ENCODE measurements at places on chromosomes 2 and 18. TPM values are rescaled to one million over a fixed set of nuclear protein-coding genes. Genes with fewer than 3 reads are reported as not detected.
A peak's percentile ranks its signal among the peaks of the same experiment; 100 is the strongest.

DNA sequence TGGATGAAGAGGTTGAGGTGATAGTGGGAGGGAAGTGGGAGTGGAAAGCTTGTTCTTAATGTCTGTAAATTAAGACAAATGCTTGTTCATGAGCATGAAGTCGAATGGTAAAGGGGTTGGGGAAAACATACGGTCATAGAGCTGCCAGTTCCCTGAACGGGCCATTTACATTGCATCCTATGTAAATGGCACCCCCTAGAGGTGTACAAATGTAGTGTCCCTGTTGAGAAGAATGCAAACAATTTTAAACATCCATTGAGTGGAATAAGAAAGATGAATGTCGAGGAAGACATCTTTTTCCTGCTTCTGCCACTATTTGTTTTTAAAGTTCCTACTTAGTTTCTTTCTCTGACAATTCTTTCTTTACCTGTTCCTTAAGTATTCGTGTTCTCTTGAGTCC, 155.7 kb downstream of the RDH14 start:
- DNase-seq: peak; percentile 15

DNA sequence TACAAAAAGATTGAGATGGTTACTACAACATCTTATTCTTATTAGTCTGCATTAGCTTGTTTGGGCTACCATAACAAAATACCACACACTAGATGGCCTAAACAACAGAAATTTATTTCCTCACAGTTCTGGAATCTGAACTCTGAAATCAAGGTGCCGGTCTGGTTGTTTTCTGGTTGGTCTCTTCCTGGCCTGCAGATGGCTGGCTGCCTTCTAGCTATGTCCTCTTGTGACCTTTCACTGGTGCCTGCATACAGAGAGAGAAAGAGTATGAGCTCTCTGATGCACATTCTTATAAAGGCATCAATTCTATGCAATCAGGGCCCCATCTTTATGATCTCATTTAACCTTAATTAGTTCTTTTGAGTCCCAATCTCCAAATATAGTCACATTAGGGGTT, 696.5 kb downstream of the TDRD15 start:
- no peak for DNase-seq

DNA sequence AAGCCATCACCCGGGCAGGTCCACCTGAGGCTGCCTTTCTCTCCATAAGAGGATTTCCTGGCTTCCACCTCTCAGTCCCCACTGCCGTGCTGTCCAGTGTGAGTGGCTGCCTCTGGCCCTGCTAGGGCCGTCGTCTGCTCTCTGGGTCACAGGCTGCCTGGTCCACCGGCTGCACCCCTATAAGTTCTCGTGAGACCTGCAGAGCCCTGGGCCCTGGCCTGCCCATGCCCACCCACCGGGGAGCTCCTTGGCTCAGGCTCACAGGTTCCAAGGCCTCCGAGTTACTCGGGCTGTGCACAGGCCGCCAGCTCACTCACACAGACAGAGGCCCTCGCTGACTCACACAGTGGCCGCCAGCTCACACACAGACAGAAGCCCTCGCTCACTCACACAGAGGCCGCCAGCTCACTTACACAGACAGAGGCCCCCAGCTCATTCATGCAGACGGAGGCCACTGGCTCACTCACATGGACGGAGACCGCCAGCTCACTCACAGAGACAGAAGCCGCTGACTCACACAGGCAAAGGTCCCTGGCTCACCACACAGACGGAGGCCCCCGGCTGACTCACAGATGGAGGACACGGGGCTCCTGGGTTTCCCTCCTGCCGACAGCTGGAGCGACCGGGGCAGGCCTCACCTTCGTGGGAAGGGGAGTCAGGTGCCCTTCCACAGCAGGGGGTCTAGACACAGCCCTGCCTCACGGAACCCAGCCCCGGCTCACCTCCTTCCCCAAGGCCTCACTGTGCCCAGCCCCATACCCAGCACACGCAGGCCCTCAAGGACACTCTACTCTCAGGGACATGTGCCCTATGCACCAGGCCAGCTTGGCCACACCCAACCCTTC, 334.1 kb upstream of the MYT1L start:
- DNase-seq: no peak

GRCh38 chr2:104872866-104873688, 19.2 kb downstream of the POU3F3 start:
- peak; percentile 82 for DNase-seq

DNA sequence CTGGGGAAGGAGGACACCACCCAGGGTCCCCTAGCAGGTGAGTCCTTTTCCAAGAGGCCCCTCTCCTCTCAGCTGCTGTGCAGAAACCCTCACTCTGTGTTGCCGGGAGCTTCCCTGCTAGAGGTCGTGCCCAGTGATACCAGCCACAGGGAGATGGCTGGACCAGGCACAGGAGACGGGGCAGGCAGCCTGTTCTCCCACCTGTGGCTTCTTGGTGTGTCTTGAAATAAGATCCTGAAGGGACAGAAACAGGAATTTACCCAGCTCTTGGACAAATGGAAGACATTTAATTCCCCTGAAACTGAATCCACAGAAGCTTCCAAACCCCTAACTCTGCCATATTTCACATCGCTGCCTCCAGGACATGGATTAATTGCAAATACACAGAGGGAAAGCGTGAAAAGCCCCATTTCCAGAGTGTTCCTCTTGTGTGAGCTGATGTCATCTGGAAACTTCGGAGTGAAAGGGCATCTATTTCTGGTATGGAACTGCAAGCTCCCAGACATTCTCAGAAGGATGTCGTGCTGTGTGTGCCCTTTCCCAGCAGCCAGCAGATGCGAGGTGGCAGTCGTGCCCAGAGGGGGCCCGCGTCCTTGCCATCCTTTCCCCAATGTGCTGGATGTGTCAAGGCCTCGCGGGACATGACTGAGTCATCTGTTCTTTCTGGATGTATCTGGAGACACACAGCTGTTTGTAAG, 177.7 kb downstream of the SEPTIN10 start:
- DNase-seq: no peak

- peak; percentile 76 for DNase-seq
These were observed at the start of gene INPP4A for GRCh38 chr2:98444436-98445176. Gene INPP4A, plus strand, starts transcription at chr2:98444858. Its CDS starts 75,191 bp downstream, at chr2:98520049.

DNA sequence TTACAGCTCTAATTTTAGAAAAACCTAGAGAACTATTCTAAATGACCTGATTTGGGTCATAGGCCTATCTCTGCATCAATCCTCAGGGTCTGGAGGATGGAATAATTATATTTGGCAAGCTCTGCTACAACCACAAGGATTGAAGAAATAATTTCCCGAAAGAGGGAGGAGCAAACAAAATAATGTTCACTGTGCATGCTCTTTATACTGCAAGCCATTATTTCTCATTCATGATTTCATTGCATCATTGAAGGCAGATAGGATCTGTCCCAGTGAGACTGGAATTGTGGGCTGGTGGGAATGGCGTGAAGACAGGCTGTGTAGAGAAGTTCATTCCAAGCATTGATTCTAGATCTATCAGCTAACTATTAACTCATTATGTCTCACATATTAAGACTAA, 12.7 kb upstream of the MAPRE2 start:
- DNase-seq: no peak

DNA sequence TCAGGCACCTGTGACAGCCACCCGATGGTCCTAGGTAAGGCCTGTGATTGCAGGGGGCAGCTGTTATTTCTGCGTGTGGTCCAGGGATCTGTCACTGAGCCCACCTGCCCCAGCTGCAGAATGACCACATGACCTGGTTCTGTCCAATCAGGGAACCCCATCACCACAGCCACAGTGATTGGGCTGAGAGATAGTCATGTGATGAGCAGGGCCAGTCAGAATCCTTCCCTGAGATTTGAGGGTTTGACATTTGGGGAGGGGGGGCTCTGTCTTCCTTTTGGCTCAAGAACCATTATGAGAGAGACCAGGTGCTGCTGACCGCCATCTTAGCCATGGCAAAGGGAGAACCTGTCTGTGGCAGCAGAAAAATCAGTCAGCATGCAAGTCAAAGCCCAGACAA, 147.2 kb downstream of the SMAD7 start:
- no peak for DNase-seq

GRCh38 chr18:51077217-51077616, 47.2 kb downstream of the SMAD4 start:
- DNase-seq: no peak

DNA sequence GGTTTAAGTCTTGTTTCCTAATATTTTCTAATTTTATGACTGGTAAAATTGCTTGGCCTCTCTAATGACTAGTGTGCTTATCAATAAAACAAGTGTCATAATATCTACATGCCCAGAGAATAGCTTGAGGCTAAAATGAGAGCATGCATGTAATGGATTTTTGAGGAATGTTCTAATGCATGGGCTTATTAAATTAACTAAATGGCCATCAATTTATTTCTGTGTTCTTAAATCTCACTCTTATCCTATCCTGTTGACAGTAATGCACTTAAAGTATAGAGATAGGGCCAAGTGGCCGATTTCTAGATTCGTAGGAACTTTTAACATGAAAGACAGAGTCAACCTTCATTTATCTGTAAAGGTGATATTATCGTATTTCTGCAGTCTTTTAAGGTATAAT, 252.4 kb upstream of the COL3A1 start:
- no peak for DNase-seq

TTN gene
- total RNA-seq: under 0.01 TPM

POTEE gene
- 0.18 TPM for total RNA-seq

ARHGAP28 gene
- not detected for total RNA-seq

ERICH2 gene
- total RNA-seq: 0.42 TPM

TUBA4B gene
- total RNA-seq: not detected

Data from HT-29 (cell line).